ENCODE measurements at places on chromosomes 6 and 20. TPM values are rescaled to one million over a fixed set of nuclear protein-coding genes. Genes with fewer than 3 reads are reported as not detected.

The BPIFA1 gene
- not detected for total RNA-seq

The TFEB gene
- 5.2 TPM for total RNA-seq

The PACSIN1 gene
- not detected for total RNA-seq

The PRR18 gene
- 1.3 TPM for total RNA-seq

The NOTCH4 gene
- total RNA-seq, result not detected

The PRICKLE4 gene
- total RNA-seq, result not detected

The RIMS1 gene
- total RNA-seq, result 17.4 TPM

The WFDC12 gene
- total RNA-seq, result not detected

The SMLR1 gene
- not detected for total RNA-seq

The TNFRSF21 gene
- 0.76 TPM for total RNA-seq
